ENCODE measurements at places on chromosomes 7 and 10.

GRCh38 chr7:106257752-106258151, 27.0 kb downstream of the NAMPT start:
- no peak for DNase-seq

GRCh38 chr10:119357412-119358151, 150.2 kb downstream of the GRK5 start:
- no peak for DNase-seq

DNA sequence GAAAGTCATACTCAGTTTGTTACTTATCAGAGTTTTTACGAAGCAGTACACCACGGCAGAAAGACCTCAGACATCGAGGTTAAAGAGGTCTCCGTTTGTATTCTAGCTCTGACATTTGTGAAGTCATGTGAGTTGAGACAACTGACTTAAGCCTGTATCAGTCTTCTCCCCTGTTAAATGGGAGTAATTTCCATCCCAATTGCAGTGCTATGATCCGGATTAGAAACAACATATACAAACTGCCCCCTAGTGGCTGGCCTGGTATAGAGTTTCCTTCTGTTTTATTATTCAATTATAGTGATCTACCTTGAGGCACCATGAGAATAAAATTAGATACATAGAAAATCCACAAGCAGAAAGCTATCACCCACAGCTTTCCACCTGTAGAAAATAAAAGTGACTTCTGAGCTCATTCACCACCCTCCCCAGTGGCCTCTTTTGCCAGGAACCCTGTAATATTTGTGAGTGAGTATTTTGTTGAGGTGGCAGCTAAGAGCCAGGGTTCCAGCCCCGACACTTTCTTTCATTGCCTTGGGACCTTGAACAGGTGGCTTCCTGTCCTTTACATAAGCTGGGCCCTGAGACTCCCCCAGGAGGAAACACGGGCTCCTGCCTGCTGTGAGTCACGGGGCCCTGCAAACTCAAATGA, 607.2 kb upstream of the MGMT start:
- no peak for DNase-seq

GRCh38 chr10:71706216-71707121, 13.1 kb downstream of the C10orf105 start:
- no peak for DNase-seq

DNA sequence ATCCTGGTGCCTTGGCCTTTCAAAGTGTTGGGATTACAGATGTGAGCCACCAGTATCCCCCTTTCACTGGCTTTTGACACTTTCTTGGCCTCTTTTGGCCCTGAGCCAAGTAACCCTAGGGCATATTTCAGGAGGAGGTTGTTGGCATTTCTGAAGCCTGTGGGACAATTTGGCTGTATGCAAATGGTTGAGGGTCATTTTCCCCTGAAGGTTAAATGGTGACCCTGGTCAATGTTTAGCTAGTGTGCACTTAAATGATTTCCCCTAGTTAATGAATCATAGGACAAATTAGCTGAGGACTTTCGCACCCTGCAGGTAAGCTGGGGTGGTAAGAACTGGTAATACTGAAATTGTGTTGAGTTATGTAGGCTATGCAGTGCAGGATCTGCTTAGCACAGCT, 660.5 kb downstream of the LRMDA start:
- DNase-seq = no peak

- DNase-seq = no peak
Measured at GRCh38 chr7:44322631-44323363, 2.6 kb downstream of the CAMK2B start.

GRCh38 chr7:127514499-127514898, 70.9 kb downstream of the GCC1 start:
- DNase-seq = peak; percentile 51

- DNase-seq = no peak
Measured at GRCh38 chr7:2616387-2617324, 15.1 kb upstream of the TTYH3 start.

GRCh38 chr10:42973870-42974692, 102.8 kb upstream of the RET start:
- DNase-seq = no peak

DNA sequence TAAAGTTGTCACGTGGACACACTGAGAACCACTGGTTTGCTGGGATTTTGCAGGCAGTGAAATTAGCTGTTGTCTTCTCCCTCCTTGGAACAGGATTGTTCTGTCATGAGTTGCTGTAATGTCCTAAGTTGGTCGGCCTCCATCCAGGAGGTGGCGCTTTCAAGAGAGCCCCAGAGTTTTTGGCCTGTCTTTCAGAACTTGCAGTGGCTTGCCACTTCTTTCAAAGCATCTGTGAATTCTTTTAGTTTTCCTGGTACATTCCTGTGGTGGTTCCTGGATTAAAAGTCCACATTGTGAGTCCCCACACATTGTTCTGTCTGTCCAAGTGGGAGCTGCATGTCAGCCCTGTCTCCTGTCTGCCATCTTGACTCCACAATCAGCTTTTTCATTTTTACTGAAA, 133.8 kb downstream of the PON1 start:
- peak; percentile 25 for DNase-seq

DNA sequence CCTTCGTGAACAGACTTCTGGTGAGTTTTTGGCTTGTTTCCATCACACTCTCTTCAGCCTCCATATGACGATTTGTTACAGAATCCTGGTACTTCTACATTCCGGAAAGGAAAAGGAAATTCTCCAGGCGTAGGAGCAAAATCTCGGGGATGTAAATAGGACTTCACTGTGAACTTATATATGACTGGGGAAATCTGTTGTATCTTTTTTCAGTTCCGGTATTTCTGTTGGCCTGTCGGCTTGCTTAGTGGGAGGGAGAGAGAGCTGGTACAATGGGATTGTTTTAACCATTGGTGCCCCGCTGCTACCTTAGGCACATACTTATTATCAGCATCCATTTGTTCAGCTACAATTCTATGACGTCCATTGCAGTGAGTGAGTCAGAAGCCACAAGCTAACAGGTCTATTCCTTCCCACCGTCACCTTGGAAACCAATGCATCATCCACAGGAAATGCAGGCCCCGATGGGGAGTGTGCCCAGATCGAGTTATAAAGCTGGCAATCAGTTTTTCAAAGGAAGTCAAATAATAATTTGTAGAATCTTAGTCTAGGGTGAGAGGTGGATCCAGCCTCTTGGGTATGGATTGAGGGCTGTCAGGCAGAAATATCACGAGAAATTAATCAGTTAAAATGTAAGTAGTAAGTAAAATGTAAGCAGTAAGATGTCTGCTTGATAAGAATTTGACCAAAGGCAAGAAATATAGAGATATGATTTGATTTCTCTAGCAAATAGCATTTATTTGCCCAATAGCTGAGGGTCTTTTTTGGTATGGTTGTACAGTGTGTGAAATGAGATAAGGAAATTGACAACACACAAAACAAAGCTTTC, 92.0 kb upstream of the MKLN1 start:
- DNase-seq = peak; percentile 97

- no peak for DNase-seq
Measured at GRCh38 chr7:141286522-141286921, 212.7 kb downstream of the TMEM178B start.

- DNase-seq = no peak
Measured at GRCh38 chr7:50352751-50353150, 48.2 kb downstream of the IKZF1 start.

DNA sequence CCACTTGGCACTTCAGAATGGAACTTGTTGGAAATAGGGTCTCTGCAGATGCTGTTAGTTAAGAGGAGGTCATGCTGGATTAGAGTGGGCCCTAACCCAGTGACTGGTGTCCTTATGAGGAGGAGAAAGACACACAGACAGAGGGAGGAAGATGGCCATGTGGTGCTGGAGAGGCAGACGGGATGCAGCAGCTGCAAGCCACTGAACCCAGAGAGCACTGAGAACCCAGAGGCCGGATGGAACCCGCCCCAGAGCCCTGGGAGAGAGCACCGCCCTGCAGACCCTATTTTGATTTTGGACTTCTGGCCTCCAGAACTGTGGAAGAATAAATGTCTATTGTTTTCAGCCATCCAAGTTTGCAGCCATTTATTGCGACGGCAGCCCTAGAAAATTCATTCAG, 58.0 kb upstream of the EBF3 start:
- no peak for DNase-seq
